Urothelium cell line (cell line): ENCODE measurements at places on chromosomes 11 and 22.

DNA sequence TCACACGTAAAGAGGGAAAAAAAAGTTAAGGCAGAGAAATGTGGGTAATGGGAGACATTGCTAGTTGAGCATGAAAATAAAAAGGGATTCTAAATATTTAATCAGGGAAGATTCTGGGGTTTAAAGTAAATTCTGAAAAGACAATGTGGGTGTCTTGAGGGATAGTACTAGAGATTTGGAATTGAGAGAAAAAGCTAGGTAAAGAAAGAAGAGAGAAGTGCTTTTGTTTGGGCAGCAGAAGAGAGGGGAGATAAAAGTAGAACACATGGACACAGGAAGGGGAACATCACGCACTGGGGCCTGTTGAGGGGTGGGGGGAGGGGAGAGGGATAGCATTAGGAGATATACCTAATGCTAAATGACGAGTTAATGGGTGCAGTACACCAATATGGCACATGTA lies 3.5 kb upstream of the YPEL4 start:
- DNase-seq: no peak

DNA sequence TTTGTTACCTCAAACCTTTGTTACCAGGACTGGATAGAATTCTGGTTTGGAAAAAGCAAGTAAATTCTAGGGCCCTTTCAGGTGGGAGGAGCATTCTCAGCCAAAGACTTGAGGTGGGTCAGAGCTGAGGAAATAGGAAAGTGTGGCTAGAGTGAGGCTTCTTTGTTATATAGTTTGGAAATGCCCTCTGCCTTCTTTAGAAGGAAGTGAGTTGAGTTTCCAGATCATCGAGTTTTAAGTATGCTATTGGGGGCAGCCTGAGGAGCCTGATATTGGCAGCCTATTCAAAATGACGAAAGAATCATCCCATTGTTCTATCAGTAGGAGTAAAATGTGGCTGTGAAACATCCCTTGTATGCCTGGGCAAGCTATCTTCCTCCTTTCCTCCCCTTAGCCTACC lies 134.1 kb downstream of the ARHGAP42 start:
- DNase-seq: no peak

DNA sequence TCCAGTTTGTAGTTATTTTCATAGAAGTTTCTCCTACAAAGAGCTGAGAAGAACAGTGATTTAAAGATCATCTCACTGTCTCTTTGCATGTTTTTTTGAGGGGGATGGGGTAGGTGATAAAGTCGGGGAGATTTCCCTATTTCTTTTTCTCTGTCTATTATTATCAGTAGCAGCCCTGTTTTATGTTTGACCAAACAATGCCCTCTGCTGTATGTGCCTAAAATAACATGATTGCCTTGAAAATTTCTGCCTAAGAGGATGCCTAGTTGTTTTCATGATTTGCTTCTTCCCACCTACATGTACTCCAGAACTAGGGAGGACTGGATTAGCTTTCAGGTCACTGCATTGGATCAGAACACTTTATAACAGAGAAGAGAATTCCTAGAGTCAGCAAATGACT lies 1330.2 kb downstream of the LRRC4C start:
- DNase-seq: peak; percentile 20

- no peak for DNase-seq
These were observed 116.5 kb downstream of the PTPRJ start for GRCh38 chr11:48096588-48097525.

DNA sequence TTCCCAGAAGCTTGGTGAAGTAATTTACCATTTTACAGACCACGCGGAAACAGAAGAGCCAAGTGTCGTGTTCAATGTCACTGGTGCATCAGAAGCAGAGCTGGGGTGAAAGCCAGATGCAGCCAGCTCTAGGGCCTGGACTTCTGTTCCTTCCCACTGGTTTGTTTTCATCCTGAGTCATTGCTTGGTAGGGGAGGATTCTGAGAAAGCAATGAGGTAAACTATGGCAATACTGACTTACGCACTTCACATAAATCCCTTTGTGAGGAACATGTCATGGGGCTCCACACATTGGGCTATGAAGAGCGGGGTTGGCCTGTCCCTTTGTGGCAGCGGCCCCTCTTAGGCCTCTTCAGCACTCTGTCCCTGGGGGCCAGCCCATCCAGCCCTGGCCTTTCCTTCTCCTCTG lies 52.4 kb upstream of the RBFOX2 start:
- DNase-seq: no peak

DNA sequence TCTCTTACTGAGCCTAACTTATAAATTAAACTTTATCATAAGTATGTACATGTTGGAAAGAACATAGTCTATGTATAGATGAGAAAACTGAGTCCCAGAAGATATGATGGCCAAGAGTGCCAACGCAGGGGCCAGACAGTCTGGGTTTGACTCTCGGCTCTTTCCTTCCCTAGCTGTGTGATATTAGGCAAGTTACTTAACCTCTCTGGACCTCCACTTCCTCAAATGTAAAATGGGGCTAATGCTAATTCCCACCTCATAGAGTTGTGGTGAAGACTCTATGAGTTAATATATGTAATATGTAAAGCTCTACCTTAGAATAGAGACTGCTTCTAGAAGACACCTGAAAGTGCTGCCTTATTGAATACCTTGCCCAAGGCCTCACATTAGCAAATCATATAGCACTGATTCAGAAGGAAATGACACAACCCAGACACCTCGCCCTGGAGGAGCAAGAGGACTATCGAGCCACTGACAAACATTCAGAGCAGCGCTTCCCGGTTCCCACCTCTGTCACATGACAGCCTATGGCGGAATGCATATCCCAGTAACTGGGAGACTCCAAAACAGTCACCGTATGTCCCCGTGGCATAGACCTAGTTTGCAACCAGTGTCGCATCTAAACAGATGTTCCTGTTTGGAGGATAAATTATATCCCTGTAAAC lies 11.3 kb upstream of the CCDC86 start:
- no peak for DNase-seq

GRCh38 chr22:28064920-28065319 lies 145.9 kb upstream of the PITPNB start:
- no peak for DNase-seq

- DNase-seq: no peak
These were observed 5.1 kb downstream of the CDC42BPG start for GRCh38 chr11:64839335-64839734.

GRCh38 chr22:28154861-28155260 lies 235.8 kb upstream of the PITPNB start:
- DNase-seq: no peak

DNA sequence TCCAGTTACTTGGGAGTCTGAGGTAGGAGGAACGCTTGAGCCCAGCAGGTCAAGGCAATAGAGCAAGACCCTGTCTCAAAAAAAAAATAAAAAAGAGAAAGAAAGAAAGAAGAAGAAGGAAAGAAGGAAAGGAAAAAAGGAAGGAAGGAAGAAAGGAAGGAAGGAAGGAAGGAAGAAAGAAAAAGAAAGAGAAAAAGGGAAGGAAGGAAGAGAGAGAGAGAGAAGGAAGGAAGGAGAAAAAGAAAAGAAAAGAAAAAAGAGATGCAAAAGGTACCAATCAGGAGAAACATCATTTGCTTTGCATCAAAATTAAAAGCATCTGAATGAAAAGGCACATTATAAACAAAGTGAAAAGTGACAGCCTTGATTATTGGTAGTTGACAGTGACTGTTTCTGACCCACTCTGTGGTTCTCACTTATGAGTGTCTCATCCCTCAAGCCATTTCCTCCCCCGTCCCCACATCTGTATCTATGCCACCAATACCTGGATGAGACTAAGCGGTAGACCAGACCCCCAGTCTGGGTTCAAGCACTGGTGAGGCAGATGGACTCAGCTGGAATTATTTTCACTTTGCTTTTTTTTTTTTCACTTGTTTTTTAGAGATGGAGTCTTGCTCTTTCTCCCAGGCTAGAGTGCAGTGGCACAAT lies 33.0 kb upstream of the XBP1 start:
- DNase-seq: no peak

GRCh38 chr22:38697425-38698089 lies 3.2 kb downstream of the JOSD1 start:
- no peak for DNase-seq

- DNase-seq: no peak
These were observed 1.4 kb downstream of the PRR5 start for GRCh38 chr22:44703255-44703870.

GRCh38 chr22:36238373-36239149 lies 766 bp downstream of the APOL2 start:
- no peak for DNase-seq

DNA sequence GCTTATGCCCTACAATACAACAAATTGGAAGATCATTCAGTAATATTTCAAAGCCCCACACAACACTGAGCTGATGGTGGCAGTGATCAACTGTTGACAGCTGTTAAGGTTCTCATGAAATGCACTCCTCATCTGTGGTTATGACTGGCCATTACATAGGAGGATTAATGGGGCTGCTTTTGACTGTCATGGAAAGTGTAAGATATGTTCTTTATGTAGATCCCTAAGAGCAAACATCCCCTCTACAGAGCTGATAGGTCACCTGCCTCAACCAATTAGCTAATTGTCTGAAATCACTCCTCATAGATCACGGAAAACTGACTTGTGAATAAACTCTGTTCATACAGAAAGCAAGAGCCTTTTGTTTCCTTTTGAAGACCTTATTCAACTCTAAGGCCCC lies 78.1 kb downstream of the GAB2 start:
- no peak for DNase-seq

- DNase-seq: no peak
These were observed 2.2 kb downstream of the CD59 start for GRCh38 chr11:33733980-33734379.

DNA sequence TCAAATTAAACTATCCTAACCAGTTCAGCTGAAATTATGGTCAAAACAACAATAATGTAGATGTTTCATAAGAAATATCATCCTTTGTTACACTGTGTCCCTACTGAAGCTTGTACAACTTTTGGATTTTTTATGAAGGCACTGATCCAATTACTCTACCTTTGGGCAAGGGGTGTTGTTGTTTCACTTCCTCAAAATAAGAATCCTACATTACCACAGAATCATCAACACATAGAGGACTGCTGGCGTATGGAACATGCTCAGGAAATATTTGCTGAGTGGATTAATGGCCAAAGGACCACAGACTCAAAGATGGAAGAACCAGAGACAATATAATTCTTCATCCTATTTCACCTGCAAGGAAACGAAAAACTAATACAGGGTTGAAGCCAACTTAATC lies 907.5 kb upstream of the CCDC90B start:
- no peak for DNase-seq

DNA sequence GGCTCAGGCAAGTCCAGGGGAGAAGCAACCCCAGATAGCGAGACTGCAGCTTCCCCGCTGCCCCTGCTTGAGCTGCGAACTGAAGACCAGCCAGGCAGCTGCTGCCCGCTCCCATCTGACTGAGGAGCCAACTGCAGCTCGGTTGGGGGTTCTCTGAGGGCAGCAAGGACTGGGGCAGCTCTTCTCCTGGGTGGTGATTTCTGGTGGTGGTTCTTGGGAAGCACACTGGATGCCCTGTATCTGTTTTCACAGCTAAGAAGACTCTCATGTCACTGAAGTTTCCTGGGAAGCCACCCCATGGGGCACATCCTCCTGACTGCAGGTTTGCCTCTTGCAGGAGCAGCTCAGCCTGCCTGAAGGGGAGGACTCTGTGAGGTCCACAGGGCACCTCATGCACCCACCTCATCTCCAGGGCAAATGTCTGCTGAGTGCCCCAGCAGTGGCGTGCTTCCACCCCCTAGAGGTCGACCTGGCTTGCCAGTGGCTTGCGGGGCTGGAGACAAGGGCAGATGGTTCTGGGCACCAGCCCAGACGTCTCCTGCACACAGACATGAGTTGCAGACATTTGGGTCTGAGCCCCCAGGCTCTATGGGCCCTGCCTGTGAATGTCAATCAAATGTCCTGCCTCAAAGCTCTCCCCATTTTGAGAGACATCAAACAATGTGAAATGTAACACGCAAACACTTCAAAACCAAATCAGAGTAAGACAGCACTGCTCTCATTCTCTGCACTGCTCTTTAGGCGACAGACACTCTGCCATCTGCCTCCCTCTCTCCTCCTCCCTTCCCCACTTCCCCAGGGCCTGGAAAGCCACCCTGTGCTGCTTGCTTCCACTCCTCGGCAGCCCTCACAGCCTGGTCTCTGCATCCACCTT lies 800.9 kb downstream of the BRD1 start:
- peak; percentile 18 for DNase-seq

DNA sequence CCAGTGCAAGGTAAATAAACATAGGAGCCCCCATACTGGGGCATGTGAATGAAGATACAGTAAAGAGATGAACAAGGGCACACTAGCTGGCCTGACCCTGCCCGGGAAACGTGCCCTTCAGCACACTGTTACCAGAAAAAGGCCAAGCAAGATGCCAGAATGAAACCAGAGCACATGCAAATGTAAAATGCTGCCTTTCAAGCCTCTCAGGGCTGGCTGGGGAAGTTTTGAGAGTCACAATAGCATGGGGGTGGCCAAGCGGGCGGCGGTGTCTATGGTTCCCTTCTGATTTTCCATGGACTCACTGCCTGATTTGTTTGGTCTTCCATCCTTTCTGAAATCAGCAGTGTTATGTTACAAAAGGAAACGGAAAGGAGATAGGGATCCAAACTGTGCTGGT lies 18.9 kb upstream of the SUSD2 start:
- DNase-seq: no peak

- no peak for DNase-seq
These were observed 197.9 kb downstream of the NXPE2 start for GRCh38 chr11:114876234-114876633.

- no peak for DNase-seq
These were observed 1511.1 kb downstream of the BRD1 start for GRCh38 chr22:48316257-48317250.

DNA sequence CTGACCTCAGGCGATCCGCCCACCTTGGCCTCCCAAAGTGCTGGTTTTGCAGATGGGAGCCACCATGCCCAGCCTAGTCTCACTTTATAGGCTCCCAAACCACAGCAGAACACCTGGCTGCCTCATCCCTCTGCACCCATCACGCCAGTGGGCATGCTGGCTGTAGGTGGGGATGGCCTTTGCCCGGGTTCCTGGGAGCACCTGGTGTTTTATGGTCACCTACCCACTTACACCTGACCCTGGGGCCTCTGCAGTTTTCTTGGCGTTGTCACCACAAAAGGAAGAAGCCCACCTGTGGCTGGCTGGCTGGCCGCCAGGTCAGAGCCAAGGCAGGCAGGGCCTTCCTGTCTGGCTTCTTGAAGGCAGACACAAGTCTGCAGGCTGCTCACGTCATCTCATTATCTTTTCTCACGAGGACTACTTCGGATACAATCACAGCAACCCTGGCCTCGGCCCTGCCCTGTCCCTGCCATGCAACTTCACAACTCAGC lies 8.2 kb downstream of the RRP7A start:
- DNase-seq: no peak

- no peak for DNase-seq
These were observed 28.0 kb upstream of the CABP7 start for GRCh38 chr22:29691636-29692326.
